Osteoblast (primary cell): ENCODE measurements at places on chromosomes 7 and 10. TPM values are rescaled to one million over a fixed set of nuclear protein-coding genes. Genes with fewer than 3 reads are reported as not detected.

DNA sequence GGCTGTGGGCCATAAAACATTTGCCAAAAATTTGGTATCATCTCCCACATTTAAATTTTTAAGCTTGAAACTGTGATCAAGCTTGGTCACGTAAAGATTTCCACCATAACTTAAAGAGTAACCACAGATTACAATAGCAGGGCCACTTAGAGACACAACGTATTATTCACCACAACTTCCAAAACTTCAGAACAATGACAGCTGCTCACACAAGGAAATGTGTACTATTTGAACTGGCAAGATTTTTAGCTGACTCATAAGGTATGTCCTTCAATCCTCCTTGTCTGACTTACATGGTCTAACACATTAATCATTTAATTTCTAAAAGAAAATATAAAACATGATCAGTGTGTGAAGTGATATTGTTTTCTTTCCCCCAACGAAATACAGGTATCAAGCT lies 234.5 kb downstream of the PARD3 start:
- peak; percentile 49 for DNase-seq

GRCh38 chr7:40382145-40382544 lies 247.3 kb downstream of the SUGCT start:
- DNase-seq, result peak; percentile 71

DNA sequence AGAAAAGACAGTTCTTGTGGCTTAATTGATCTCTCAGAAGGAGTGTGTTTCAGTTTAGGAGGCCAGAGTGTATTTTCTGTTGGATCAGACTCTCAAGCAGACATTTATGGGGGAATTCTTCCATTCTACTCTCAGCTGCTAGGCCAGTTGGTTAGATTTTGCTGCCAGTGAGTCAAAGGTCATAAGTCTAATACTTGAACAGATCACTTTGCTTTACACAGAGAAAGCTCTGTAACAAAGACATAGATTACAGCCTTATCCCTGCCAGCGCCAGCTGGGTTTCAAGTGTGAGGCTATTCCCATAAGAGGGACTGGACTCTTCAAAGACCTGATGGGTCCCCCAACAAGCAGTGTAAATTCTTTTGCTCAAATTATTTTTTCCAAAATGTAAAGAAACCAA lies 145.6 kb upstream of the SEMA3C start:
- no peak for DNase-seq

DNA sequence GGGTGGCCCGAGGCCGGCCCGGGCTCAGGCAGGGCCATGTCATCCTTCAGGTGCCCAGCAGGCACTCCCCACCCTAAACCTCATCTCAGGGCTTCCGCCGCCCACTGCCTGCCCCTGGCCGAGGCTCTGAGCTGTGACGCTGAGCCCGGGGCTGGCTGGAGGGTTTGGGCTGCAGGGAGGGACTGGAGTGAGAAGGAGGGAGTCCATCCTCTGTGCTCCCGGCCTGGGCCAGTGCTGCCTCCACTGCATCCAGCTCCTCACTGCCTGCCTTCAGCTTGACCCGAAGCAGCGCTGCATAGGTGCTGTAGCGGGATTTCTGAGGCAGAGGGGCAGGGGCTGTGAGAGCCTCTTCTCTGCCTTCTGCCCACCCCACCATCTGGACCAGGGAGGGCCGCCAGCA lies 7.6 kb downstream of the NFKB2 start:
- DNase-seq, result peak; percentile 60

DNA sequence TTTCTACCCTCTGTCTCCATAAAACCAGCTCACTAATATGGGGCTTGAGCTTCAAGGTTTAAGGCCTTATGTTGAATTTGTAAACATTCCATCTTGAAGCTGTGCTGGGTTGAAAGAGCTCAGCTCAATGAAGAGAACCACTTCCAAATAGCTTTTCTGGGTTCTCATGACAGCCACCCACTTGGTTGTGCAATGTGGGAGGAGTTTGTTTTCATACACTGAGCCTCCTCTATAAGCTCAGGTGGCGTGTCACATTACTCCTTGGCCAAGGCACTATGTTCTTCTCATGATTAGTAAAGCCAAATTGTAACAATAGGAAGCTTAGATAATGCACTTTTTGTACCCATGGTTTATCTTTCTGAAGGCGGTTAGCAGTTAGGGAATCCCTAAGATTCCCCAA lies 265.6 kb downstream of the PTEN start:
- no peak for DNase-seq

DNA sequence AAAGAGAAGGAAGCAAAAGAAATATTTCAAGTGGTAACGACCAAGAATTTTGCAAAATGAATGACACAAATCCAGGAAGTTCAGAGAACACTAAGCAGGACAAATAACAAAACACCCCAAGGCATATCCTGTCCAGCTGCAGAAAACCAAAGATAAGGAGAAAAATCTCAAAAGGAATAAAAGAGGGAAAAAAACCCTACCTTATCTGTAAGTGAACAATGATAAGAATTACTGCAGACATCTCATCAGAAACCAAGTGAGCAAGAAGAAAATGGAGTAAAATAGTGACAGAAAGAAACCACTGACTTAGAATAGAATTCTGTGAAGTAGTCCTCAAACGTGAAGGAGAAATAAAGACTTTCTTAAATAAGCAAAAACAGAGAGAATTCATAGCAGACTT lies 21.8 kb downstream of the CARD11 start:
- no peak for DNase-seq

DNA sequence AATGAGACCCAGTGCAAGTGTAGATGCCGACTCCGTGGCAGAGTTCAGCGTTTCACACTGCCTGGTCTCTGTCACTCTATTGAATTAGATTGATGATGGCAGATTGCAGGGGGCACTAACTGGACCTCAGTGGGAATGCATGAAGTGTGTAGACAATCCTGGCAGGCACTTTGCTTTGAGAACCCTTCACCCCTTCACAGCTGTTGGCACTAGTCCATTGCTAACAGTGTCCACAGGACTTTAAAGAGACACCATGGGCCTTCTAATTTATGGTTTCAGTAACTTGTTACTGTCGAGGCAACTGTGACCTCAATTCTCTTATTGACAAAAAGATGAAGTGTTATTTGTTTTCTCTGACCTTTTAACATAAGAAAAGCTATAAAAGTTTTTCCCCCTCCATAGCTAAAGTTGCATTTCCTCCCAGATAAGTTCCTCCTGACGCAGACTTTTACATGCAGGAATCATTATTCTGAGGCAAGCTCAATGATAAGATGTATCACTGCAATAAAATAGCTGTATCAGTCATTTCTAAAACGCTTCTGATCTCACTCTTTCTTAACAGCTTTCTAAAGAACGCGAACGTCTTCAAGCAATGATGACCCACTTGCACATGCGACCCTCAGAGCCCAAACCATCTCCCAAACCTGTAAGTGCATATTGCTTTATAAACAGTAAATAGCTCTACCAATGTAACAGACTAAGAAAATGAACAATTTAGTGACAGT lies 238.9 kb downstream of the FOXP2 start:
- DNase-seq, result no peak

- peak; percentile 57 for DNase-seq
These were observed 150.2 kb upstream of the AGR3 start for GRCh38 chr7:17031906-17032551.

DNA sequence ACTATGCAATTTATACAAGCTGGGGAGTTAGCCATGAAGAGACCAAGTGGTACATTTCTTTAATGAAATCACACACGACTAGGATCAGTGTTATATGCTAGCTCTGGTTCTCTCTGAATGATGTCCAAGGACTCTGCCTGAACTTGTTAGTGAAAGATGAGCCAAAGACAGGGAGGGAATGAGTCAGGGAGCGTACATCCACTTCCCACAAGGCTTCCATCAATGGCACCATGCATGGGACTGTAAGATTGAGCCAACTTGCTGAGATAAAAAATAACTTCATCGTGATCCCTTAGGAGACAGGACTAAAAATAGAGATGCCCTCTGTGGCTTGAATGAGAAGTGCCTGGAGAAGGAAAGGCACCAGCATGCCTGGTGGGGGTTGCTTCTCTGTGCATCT lies 629.7 kb downstream of the ACTR3B start:
- no peak for DNase-seq

- no peak for DNase-seq
These were observed 888.2 kb downstream of the LRMDA start for GRCh38 chr10:76319661-76320060.

- DNase-seq, result no peak
These were observed 16.0 kb downstream of the CREB3L2 start for GRCh38 chr7:137985897-137986251.

GRCh38 chr10:86798611-86799010 lies 42.2 kb downstream of the BMPR1A start:
- no peak for DNase-seq

DNA sequence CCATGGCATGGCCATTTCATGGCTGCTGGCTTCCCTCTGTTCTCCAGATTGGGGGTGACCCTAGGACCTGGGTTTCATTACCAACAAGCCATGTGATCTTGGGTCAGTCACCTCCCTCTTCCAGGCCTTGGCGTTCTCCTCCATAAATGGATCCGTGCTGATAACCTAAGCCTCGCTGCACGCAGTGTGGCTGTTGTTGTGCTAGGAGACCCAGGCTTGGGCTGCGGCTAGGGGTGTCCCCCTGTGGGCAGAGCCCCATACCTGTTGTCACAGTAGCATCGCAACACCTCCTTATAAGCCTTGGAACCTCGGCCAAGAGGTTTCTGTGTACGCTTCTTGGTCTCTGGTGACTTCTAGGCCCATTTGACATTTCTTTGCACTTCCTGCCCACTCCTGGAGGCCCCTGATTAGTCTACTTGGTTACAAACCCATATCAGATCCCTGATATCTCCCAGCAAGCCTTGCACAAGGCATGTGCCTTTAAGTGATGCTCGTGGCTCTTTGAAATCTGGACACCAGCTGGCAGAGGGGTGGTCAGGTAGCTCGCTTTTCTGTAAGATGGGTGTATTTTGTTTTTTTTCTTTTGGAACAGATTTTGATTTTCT lies 23.6 kb downstream of the ZMIZ1 start:
- DNase-seq, result no peak

DNA sequence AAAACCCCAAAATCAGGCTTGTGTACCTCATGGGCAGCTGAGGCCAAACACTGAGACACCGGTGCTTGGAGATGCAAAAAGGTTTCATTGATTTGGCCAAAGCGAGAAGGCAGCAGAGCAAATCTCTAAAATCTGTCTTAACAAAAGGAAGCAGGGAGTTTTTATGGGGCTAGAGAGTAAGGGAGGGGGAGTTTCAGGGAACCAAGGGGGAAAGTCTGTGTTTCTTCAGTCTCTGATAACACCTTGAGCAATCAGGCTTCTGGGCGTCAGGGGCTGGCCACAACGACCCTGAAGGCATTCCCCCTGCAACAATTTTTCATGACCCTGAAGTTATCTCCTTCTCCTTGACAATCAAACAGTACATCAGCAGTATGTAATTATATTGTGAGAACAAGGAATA lies 2.7 kb upstream of the ZNF786 start:
- no peak for DNase-seq

- no peak for DNase-seq
These were observed 22.6 kb upstream of the DLG5 start for GRCh38 chr10:77949167-77949566.

- no peak for DNase-seq
These were observed 23.2 kb downstream of the PILRA start for GRCh38 chr7:100396421-100396982.

- peak; percentile 96 for DNase-seq
These were observed at the start of gene CTBP2 for GRCh38 chr10:125159932-125160855. Gene CTBP2, minus strand, starts transcription at chr10:125160563.

GRCh38 chr7:108193594-108194498 lies 63.7 kb upstream of the LAMB4 start:
- DNase-seq, result no peak

- no peak for DNase-seq
These were observed 2.8 kb downstream of the KCTD7 start for GRCh38 chr7:66631471-66631870.

- DNase-seq, result peak; percentile 44
These were observed 31.2 kb downstream of the WDR86 start for GRCh38 chr7:151378496-151379192.

DNA sequence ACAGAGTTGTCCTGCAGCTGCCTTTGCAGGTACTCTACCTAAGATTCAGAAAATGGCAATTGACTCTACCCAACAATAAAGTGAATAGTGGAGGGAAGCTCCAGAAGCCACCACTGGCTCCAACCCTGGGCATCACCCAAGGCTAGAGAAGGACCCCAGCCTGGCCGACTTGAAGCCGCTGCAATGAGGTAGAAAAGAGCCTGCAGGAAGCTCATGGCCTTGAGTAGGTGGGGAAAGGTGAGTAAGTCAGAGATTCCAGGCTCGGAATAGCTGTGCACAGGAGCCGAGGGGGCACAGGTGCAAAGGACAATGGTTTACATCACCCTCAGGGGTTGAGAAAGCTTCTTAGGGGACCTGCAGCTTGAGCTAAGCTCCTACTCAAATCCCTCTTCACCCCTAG lies 83.6 kb downstream of the AOAH start:
- no peak for DNase-seq

DNA sequence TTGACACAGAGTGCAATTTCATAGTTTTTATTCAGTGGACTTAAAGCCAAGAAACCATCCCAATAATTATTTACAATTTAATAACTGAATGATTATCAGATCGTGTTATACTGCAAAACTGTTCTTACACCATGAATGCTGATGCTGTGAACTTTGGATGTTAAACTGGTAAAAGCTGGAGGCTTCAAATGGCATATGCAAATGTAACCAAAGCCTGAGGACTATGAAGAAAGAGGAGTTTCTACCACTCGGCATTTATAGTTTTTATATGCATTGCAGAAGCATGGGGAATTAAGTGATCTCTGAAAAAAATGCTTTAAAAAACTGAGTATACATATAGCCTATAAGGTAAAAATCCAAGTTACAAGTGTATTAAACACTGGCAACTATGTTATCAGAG lies 42.4 kb downstream of the RNF32 start:
- no peak for DNase-seq

DNA sequence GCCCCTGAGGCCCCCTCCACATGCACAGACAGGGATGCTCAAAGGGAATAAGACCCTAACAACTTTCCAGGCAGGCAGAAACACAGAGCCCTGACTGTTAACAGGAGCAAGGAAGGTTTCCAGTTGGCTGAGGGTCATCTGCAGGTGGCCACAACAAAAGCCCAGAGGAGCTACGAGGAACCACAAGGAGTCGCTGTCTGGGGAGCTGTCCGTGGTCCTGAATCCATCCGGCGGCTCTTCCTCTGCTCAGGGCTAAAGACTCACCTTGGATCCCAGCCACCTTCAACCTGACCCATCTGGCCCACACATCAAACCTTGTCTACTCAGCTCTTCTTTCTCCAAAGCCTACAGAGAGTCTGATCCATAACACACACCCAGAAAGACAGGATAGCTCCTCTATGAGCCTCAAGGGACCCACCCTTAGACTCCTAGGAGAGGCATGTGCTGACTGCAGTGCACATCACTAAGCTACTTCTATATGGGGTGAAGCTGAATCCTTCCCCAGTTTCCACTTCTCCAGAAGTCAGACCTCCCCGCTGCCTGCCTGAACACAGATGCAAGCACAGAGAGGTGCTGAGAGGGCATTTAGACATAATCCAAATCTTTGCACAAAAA lies 104.0 kb downstream of the SLIT1 start:
- peak; percentile 86 for DNase-seq

GRCh38 chr7:101588131-101588935 lies 40.8 kb downstream of the MYL10 start:
- peak; percentile 58 for DNase-seq

GRCh38 chr7:99267841-99268576 lies 4.6 kb upstream of the MYH16 start:
- DNase-seq, result no peak

LRRC18 gene
- total RNA-seq, result not detected in 2 replicates

LDB3 gene
- total RNA-seq, result under 0.01 TPM in 2 replicates

GPR22 gene
- total RNA-seq, result not detected in 2 replicates

LRRD1 gene
- total RNA-seq, result 0.29 and 0.36 TPM in 2 replicates

GPRIN2 gene
- total RNA-seq, result not detected in 2 replicates

GRM8 gene
- total RNA-seq, result not detected in 2 replicates
